Islet precursor cell (in vitro differentiated cells): ENCODE measurements at places on chromosomes 2 and 18.

DNA sequence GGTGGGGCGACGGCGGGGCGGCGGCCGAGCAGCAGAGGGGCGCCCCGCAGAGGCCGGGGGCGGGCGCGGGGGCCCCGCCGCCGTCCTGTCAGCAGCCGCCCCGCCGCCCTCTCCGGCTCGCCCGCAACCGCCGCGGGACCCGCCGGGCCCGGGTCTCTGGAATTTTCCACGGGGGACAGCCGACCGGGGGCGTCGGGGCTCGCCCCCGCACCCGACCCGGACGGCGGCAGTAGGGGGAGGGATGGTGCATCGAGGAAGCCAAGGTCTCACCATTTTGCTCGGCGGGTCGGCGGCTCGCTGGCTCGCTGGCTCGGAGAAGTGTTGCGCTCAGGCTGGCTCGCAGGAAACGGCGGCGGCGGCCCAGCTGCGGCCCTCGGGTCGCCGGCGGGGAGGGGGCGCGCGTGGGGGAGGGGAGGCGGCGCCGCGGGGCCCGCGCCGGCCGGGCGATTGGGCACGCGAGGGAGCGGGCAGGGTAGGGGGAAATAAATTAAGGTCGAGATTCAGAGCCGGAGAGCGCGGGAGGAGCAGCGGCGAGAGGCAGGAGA is 405 bp downstream of the PPP3R1 start:
- peak; percentile 71 for DNase-seq

DNA sequence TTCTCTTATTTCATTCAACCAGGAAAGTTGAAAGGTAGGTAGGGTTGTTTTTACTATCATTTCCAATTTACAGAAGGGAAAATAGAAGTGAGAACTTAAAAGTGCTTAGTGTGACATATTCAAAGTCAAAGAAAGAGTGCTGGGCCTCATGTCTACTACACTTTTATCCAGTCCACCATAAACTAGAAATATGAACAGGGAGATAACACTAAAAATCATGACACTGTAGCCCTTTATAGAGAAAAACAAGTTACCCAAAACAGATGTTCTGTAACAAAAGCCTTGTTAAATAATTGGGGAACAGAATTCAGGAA is 20.4 kb downstream of the SLC40A1 start:
- no peak for DNase-seq

- DNase-seq = no peak
Observed at GRCh38 chr2:21353879-21354679, 230.3 kb downstream of the TDRD15 start.

DNA sequence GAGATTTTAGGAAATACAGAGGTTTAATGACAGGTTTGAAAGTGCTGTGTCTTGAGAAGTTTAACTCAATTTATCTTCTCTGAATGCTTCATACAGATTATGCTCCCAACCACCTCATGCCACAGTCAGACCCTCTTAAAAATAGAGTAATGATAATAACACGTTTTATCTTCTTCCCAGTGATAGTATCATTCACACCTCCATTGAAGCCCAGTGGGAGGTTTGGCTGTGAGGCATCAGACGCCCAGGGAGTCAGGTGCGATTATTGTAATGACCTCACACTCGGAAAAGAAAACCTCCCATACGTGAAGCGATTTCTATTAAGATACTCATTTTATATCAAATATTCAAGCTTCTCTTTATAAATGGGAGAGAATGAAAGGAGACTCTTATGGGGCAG is 366.3 kb downstream of the SETBP1 start:
- DNase-seq = no peak

DNA sequence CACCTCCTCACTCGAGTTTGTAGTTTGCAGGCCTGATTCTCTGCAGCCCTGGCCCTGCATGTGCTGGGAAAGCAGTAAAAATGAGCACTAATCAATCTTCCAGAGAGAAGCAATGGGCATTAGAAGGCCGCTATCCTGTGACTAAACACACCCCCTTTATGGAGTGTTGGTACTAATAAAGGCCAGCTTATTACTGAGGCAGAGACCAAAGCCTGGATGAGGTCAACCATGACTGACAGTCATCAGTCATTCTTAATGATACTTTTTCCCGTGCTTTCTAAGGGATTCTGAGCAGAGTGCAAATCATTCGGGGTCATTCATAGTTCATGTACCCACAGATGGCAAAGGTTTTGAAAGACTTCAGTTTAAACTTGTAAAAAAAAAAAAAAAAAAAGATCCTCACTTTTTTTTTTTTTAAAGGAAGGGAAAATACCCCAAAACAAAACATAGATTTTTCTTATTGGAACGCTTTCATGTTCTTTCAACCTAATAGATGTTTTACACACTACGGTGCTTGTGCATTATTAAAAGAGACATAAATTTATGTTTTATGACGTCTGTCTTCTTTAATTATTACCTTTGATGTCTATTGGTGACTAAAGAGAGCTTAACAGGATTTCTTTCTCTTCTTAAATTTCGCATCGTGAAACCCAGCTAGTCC is 13.2 kb downstream of the TSHZ1 start:
- DNase-seq = no peak

- DNase-seq = peak; percentile 12
Observed at GRCh38 chr2:100812116-100812515, 7.8 kb upstream of the NPAS2 start.

DNA sequence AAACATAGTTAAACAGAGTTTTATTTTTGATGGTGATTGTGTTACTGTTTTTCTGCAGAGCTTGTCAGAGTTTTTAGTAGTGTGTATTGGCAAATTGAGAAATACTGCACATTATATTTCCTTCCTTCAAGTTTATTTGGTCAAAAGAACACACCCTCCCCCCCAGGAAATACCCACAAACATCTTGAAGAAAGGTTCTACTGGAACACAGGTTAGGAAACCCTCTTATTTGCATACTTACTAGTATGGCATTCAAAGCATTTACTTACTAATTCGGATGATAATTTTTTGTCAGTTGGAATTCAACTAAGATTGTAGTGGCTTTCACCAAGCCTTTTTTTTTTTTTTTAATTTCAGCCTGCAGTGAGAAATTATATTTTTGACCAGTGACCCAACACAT is 9.1 kb downstream of the CAB39 start:
- no peak for DNase-seq

DNA sequence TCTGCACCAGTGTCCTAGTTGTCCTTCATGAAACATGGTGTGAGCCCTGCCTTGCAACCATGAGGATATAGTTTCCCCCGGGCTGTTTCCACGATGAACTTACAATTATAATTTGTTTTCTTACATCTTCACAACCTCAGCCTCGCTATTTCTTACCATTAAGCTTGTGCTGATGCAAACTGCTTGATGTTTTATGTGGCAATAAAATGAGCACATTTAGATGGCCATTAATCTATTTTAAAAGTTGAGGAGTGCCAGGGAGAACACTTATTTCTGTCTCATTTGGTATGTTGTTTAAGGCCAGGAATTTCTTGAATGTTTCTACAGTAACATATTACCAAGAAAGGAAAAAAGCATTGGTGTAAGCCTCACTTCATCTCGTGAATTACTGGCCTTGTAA is 214.5 kb upstream of the SLC8A1 start:
- no peak for DNase-seq

DNA sequence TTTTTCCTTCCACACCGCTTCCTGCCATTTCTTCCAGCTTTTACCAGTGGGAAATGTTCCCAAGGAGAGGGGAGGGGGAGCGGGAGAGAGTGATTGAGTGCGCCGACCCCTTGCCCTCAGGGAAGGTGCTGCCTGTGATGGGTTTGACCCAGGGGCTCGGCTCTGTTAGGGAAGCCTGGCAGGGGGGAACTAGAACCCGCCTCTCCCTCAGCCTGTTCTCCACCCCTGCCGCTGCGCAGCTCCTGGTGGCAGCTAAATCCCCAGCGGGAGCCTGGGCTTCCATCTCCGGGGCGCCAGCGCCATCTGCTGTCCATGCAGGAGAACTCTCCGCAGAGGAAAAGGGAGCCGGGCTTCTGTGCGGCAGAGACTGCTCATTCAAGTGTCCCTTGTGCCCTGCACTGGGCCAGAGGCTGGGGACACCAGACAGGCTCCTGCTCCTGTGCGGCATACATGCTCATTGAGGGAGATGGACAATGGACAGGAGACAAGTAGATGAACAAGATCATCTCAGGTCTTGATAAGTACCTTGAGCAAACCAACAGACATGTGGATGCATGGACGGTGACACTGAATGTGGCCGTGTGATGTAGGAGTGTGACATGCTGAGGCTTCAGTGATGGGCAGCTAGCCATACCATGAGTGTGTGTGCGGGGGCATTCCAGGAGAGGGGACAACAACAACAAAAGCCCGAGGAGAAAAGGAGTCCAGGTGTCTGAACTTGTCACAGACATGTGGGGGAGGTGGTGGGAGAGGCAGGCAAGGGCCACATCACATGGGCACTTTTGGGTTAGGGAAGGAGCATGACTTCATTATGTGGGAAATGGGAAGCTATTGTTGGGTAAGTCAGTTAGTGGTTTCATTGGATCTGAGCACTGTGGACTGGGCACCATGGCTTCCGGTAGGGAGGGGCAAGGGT is 13.3 kb downstream of the CHPF start:
- DNase-seq = peak; percentile 95

GRCh38 chr2:109290887-109291643 is 162.1 kb downstream of the SH3RF3 start:
- no peak for DNase-seq

DNA sequence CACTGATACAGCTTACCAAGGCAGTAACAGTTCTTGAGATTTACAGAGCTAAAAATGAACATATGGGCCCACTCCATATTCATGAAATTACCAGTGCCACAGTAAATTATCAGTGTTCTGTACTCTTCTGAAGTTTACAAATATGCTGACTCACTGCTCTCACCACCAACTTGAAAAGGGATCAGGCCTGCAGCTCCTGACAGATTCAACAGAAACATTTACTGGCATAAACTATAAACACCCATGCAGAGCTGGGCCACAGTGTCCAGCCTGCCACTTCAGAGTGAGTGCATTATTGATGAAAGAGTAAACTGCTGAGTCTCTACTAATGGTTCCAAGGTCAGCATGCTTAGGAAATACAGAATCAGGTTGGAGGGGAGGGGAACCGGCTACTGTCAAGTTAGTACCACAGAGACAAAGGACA is 83.1 kb downstream of the FARSB start:
- DNase-seq = no peak
